ENCODE measurements at places on chromosomes 4 and X.

- DNase-seq, result peak; percentile 34
Observed at GRCh38 chrX:25531096-25531495, 515.3 kb upstream of the ARX start.

- DNase-seq, result no peak
Observed at GRCh38 chr4:14059006-14059405, 431.5 kb upstream of the BOD1L1 start.

- no peak for DNase-seq
Observed at GRCh38 chr4:184267673-184268583, 50.3 kb upstream of the ENPP6 start.

GRCh38 chrX:97936296-97936695 is 1052.6 kb downstream of the RPA4 start:
- no peak for DNase-seq

DNA sequence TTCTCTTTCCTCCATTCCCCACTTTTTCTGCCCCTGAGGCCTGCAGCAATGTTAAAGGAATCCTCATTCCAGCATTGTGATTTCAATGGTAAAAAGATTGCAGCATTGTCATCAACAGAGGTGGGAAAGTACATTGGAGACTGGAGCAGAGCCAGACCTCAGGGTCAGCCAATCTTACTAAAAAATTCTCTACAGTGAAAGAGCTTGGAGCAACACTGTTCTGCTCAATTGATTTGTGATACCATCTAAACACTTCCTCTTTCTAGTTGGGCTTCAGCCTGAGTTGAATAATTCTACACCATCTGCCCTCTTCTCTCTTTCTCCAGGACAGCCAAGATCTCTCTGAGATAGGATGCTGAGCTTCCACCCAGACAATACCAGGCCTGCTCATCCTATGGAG is 176.5 kb downstream of the AR start:
- peak; percentile 15 for DNase-seq

DNA sequence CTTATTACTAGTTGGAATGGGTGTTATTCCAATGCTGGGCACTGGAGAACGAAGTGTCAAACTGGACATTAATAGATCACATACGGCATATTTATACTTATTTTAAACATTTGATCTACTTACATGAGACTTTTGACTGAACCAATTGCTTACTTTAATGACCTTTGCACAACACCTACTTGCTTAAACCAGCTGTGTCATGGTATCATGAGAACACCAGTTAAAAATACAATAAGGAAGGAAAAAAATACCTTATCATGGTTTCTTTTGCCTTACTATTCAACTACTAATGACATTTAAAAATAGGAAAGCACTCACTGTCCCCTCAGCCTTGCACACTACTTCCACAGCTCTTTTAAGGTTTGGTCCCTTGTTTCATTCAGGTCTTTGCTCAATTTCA is 146.9 kb downstream of the FAM13A start:
- no peak for DNase-seq

DNA sequence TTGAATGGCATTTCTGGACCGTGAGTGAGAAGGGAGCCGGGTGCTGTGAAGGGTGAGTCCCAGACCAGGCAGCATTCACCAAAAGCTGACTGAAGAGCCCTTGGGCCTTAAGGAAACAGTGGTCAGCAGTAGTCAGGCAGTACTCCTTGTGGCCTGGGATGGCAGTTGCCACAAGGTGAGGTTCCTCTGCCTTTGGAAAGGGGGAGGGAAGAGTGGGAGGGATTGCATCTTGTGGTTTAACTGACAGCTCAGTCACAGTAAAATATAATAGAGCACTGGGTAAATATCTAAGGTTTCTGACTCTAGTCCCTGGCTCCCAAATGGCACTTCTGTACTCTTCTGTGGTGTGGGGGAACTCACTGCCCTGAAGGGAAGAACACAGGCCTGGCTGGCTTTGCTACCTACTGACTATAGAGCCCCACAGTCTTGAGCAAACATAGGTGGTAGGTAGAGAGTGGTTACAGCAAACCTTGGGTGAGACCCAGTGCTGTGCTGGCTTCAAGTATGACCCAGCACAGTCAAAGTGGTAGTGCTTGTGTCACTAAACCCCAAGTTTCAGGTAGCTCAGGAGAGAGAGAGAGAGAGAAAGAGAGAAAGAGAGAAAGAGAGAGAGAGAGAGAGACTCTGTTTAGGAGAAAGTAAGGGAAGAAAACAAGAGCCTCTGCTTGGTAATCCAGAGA is 154.2 kb downstream of the TEX11 start:
- no peak for DNase-seq
